Skeletal muscle cell (primary cell): ENCODE measurements at places on chromosomes 16 and 17.

DNA sequence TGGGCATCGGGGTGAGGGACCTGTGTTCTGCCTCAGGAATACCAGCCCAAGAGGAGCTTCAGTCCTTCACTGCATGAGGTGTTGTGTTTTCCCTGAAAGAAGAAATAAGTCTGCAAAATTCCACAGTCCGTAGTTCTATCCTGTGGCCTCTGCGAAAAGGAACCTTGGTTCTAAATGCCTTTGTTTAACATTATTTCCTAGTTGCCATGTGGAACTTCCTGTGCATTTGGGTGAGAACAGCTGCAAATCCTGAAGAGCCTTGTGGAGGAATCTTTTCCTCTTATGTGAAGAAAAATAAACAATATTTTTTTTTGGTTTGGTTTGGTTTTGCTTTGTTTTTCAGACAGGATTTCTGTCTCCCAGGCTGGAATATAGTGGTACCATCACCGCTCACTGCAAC is 9.8 kb downstream of the PSKH1 start:
- DNase-seq: no peak

- no peak for DNase-seq
These were observed 997.8 kb upstream of the EEF2KMT start for GRCh38 chr16:6095414-6095813.

DNA sequence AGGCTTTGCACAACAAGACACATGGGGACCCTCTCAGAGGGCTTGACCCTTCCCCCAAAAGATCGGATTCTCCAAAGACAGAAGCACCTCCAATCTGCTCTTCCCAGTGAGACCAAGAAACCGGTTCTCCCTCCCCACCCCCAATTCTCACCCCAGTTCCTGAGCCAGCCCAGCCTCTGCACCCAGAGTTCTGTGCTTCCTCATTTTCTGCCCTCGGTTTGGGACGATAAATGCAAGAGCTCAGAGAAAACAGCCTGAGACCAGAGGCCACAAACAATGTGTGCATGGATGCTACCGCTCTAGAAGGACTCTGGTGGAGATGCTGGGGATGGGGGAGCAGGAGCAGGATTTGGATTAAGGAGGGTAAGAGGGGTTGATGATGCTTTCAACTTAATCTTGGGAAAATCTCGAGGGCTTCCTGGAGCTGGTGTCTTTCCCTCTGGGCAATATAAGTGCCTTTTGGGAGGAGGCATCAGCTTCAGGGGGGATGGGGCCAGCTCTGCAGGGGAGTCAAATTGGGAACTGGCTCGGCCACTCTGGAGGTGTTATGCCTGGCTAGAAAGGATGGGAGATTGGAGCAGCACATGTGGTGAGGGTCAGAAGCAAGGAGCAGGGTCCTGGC is 6.0 kb downstream of the KRT15 start:
- no peak for DNase-seq

- DNase-seq: no peak
These were observed 16.6 kb downstream of the SMYD4 start for GRCh38 chr17:1813088-1813487.

GRCh38 chr16:89357055-89357816 is 133.1 kb downstream of the ANKRD11 start:
- no peak for DNase-seq

DNA sequence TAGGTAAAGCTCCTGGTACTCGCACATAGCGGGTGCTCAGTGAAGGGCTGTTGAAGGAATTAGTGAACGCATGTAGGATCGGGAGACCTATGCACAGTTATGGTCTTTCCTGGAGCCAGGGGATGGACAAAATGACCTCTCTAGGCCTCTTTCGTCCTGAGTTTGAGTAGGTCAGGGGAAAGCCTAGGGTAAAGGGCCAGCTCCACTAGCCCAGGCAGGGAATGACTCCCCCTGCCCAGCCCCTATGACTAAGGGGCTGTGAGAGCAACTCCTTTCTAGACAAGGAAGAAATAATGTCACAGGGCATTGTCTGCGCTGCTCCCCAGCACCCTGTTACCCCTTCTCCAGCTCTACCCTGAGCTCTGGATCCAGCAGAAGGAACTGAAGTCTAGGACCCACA is 24.6 kb upstream of the FMNL1 start:
- no peak for DNase-seq

GRCh38 chr17:36474571-36474970 is 11.9 kb upstream of the ZNHIT3 start:
- no peak for DNase-seq

DNA sequence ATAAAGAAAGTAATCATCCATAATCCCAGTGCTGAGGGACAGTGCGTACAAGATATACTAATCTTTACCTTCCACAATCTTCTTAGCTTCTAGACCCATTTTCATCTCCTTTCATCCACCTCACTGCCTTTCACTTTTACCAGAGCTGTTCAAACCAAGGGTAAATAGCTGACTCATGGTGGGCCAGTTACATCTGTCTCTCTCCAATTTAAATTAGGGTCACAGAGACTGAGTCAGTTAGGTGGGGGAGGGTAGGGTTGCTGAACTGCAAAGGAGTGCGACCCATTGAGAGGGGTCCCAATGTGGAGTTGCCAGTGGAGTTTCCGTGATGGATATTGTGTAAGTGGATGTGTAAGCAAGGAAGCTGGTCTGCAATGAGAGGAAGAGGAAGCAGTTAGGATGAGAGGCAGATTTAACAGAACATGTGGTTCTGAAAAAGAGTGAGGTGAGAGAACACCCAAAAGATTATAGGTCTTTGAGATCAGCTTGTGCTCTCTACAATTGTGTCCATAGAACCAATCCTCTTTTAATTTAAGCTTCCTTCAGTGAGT is 83.5 kb downstream of the GP2 start:
- DNase-seq: no peak

DNA sequence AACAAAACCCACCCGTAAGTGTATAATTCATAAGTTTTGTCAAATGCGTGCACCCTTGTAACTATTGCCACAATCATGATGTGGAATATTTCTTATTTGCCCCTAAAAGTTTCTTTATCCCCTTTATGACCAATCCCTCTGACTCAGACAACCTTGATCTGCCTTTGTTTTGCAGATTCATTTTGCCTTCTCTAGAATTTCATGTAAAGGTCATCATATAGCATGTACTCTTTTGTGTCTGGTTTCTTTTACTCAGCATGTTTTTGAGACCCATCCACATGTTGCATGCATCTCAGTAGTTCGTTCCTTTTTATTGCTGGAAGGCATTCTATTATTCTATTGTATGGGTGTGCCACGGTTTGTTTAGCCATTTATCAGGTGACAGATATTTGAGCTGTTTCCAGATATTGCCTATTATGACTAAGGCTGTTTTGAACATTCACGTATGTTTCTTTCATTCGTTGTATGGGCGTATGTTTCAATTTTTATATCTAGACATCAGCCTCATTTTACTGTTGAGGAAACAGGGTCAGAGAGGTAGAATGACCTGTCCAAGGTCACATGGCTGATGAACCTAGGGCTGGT is 192.4 kb downstream of the RAB11FIP4 start:
- no peak for DNase-seq

DNA sequence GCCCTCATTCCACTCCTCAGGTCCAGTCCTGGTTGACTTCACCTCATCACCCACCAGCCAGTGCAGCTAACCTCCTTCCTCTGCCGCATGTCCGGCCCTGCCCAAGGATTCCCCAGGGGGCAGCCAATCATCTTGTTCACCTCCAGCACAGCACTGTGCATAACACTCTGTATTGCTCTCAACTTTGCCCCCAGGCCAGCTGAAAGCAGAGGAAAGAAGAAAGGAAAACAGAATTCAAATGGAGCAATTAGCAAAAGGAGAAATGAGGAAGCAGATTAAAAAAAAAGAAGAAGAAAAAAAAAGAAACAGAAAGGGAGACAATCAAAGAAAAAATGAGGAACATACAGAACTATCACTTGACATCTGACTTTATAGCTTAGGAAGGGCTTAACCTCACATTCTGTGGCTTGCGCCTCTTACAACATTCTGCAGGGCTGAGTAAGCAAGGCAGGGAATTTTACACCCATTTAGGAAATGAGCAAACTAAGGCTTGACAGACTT is 26.1 kb downstream of the GAS7 start:
- no peak for DNase-seq

DNA sequence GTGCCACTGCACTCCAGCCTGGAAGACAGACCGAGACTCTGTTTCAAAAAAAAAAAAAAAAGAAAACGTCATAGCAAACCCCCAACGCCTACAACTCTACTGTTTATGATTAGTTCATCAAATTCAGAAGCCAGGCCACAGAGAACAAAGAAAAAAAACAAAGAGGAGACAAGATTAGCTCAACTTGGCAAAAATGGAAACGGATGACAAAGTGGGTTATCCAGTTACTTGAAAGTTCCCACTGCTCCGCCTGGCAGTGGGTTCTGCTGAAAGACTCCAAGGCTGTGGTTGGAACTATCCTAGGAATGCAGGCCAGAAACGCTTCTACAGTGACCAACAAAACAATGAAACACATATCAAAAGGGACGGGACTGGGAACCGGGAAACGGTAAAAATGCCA is 53.1 kb downstream of the MRM3 start:
- peak; percentile 90 for DNase-seq

DNA sequence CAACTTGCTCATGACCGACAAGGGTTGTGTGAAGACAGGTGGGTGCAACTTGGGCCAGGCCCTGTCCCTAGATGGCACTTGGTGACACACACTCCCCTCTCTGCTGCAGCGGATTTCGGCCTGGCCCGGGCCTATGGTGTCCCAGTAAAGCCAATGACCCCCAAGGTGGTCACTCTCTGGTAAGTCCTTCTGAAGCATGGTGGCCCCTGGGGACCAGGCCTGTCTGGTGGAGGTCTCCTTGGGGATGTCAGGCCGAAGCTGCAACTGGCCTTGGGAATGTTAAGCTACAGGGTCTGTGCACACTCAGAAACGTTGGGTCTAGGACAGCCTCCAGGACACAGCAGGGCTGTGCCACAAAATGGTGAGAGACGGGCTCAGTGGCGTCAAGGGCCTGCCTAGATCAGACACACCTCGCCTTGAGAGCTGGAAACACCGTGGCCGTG is 6.8 kb downstream of the CDK10 start:
- DNase-seq: no peak

- no peak for DNase-seq
These were observed 249.3 kb upstream of the CIBAR2 start for GRCh38 chr16:85361441-85362118.

- no peak for DNase-seq
These were observed 14.7 kb downstream of the BEAN1 start for GRCh38 chr16:66441586-66442375.

DNA sequence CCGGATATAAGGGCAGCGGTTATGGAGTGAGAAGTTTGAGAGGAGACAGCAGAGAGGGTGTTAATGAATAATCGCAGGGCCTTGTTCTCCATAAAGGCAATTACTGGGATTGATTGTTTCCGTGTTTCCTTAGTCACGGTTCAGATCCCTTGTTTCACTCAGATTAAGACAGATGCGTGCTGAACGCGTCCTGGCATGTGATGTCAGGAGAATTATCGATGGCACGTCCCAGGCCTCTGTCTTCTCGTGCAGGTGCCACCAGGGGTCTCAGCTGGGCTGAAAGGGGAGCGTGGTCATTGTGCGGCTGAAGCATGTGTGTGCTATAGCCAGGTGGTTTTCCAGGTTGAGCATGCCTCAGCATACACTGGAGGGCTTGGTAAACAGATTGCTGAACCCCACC is 142.4 kb upstream of the NOL11 start:
- DNase-seq: no peak

DNA sequence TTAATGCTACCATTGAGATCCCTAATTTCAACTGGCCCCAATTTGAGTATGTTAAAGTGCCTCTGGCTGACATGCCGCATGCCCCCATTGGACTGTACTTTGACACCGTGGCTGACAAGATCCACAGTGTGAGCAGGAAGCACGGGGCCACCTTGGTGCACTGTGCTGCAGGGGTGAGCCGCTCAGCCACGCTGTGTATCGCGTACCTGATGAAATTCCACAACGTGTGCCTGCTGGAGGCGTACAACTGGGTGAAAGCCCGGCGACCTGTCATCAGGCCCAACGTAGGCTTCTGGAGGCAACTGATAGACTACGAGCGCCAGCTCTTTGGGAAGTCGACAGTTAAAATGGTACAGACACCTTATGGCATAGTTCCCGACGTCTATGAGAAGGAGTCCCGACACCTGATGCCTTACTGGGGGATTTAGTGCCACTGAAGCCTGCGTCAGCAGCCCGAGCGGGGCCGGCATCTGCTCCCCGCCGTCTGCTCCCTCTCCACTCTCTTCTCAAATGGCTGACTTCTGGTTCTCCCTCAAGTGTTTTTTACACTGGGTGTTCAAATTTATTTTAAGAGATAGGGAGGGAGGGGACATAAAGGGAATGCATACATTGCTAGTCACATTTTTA is 22.9 kb downstream of the DUSP14 start:
- no peak for DNase-seq

DNA sequence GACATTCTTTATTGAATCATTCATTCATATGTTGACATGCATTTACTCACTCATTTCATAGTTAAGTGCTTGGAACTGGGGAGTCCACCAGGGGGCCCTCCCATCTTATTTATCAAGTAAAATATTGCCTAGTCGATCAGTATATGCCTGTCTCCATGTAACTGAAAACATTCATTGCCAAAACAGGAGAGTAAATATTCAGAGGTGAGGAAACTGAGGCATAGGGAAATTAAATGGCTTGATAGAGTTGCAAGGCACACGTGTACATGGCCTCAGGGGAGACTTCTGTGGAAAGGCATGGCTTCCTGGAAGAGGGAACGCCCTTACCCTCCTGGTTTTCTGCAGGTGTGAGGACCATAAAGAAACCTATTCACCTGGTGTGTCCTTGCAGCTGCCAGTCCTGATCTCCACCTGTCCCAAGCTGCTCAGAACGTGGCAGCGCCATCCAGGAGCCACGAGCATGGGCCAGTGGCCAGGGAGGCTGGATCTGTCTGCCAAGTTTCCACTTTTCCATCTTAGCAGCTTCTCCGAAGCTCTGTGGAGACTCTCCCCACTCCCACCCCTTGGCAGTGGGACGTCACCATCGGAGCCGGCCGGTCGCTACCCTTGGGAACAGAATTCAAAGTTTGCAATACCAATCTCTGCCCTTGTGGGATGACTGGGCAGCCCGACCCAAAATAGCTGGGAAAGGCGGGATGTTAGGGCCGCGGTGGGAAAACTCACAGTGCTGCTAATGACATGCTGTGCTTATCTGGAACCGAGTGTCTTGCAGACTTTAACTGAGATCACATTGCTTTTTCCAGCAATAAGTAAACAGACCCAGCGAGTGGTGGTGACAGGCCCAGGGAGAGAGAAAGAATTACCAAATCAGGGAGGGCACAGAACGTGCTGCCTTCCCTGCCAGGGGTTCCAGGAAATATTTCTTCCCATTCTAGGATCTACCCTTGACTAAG is 4.1 kb upstream of the C1QTNF1 start:
- peak; percentile 48 for DNase-seq

DNA sequence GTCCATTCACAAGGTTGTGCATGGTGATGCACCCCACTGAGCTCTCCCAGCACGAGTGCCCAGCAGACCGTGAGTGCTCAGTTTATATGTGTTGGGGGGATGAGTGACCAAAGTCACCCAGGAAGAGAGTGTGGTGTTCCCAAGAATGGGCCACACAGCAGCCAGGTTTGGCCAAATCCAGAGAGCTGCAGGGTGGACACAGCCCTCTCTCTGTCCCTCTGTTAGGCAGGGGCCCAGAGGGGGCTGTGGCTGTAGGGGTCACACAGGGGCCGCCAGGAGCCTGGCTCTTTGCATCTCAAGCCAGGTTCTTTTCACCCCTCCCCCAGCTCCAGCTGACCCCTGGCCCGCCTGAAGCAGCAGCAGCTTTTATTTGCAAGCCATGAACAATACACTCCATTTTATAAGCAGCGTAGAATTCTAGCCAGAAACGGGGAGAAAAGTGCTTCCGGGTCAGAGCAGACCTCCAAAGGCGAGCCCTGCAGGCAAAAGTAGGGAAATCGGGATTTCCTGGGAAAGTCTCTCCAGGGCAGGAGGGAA is 13.3 kb downstream of the COTL1 start:
- no peak for DNase-seq
